Activated T-helper 9 cell treated with anti-CD3 and anti-CD28 coated beads, Interleukin-2, amount 50 U/mL, for 16 hours (primary cell): ENCODE measurements at places on chromosomes 5 and 9.
A peak's percentile ranks its signal among the peaks of the same experiment; 100 is the strongest.

GRCh38 chr5:172772112-172772906, 1.3 kb upstream of the DUSP1 start:
- peak; percentile 66 for DNase-seq

- DNase-seq = no peak
Observed at GRCh38 chr5:18397371-18397770, 763.1 kb downstream of the TAF11L14 start.

- no peak for DNase-seq
Observed at GRCh38 chr5:145378226-145378625, 456.9 kb downstream of the PRELID2 start.

- DNase-seq = no peak
Observed at GRCh38 chr5:176813587-176814312, 3.4 kb downstream of the UNC5A start.

GRCh38 chr9:76704593-76705204, 59.5 kb upstream of the PCA3 start:
- no peak for DNase-seq

DNA sequence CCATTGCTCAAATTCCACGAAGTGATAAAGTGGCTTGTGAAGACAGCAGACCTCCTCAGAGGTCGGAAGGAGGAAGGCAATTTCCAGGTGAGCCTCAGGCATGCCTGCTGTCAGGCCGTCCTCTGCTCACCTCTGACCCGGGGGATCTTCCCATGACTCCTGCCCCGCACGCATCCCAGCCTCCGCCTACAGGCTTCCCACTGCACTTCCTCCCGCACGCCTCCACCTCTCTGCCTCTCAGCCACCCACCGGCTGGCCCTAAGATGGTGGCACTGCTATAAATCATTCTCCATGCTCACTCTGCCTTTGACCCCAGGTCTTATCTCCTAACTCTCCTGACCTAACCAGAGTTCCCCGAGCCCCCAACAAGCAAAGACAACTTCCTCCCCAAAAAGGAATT, 49.4 kb upstream of the DNAH5 start:
- no peak for DNase-seq

DNA sequence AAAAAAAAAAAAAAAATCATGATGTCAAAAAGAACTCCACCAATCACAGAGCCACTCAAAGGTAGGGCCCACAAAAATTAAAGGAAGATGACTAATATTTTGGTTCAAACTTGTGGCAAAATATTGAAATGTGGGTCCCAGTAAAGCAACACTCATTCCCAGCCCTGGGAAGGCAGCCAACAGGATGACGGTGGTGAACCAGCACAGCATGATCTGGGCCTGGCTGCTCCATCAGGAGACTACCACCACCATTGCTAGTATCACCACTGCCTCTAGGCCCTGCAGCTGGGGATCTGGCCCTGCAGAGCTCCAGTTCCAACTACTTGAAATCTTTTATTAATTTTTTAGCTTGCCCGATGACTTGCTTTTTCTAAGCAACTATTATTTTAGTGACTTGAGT, 206.8 kb upstream of the ITGA1 start:
- DNase-seq = no peak

GRCh38 chr5:135466178-135467050, 14.3 kb upstream of the TIFAB start:
- peak; percentile 29 for DNase-seq

- DNase-seq = peak; percentile 12
Observed at GRCh38 chr9:21831841-21832509, 29.5 kb downstream of the MTAP start.
